ENCODE measurements at places on chromosomes 7 and 10.

DNA sequence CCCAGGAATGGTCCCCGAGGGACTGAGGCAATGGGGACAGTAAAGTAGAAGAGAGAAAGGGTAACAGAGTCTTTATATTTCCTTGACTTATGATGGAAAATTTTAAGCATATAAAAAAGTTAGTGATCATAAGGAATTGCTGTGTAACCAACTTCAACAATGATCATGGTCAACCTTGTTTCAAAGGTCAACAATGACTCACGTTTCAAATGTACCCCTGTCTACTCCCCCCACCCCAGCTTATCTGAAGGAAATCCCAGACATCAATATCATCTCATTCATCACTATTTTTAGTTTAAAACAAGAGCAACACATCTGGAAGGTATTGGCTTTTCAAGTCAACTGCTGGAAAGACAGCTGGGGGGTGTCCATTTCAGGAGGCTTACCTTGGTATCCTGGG lies 92.9 kb downstream of the SMURF1 start:
- no peak for DNase-seq

GRCh38 chr7:147611431-147611830 lies 979.1 kb upstream of the C7orf33 start:
- DNase-seq, result no peak

GRCh38 chr7:118005026-118005425 lies 131.8 kb upstream of the CTTNBP2 start:
- DNase-seq, result no peak

- no peak for DNase-seq
Measured at GRCh38 chr10:101818872-101819633, 809 bp upstream of the OGA start.

DNA sequence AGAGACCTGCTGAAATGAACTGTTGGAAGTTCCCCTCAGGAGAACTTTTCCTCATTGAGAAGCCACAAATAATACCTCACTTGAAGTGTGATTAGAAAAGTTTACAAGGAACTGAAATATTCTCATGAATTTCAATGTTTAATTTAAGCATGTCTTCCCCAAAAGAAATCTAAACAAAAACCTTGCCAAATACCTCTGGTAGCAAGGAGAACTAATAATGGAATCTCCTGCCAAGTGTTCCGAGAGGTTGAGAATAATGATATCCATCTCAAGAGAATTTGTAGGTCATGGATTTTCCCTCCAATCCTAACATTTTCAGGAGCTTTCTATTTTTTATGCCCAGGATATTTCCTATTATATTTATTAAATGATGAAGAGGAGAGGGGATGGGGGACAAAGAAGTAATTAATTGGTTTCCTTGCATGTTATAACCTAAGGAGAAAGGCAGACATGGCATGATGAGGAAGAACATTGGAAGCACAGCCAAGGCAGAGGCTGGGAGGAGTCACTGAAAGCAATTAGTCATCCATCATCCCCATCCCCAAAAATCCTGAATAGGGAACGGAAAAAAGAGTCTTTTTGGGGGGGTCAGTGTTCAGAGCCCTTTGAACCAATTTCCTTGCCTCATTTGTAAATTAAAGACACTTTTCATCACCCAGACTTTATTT lies 93.6 kb upstream of the IL6 start:
- DNase-seq, result no peak

- DNase-seq, result no peak
Measured at GRCh38 chr10:120940299-120940900, 89.2 kb downstream of the WDR11 start.

DNA sequence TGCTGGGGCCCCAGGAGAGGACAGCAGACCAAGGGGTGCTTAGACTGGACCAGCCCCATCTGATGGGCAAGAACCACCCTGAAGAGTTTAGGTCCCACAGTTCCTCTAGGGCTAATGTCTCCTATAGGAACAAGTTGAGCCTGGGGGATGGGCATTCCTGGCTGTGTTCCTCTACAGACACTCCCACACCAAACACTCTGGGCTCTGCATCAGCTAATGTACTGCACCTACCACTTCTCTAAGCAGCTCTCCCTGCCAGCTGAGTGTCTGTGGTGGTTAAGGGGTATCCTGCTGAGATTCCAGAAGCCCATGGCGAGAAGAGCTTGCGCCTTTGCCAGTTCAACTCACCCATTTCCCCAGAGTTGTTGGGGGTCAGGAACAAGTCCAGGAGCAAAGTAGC lies 284.1 kb upstream of the CSTF2T start:
- DNase-seq, result no peak

DNA sequence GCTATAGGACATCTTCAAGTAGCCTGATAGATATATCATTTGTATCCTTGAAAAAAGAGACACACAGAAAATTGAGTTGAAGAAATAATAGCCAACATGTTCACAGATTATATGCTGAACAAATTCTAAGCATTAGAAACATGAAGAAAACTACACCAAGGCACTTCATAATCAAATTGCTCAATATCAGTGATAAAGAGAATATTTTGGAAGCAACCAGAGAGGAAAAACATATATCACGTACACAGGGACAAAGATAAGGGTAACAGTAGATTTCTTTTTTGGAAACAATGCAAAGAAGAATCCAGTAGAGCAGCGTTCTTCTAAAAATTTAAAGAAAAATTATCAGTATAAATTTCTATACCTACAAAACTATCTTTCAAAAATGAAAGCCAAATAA lies 6.0 kb upstream of the FRMD4A start:
- DNase-seq, result no peak

DNA sequence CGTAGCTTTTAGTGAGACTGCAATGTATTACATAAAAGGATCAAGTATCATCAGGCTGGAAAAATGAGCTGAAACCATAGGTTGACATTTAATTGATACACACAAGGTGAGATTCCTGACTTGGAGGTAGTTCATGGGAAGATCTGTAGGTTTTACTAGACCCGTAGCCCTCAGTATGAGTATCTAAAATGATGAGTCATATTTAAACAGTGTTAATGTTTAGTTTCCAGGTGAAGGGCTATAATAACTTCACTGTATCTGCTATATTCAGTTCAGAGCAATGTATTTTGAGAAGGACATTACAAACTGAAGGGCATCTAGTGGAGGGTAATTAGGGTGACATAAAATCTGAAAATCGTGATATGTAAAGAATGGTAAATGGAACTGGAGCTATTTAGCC lies 35.0 kb downstream of the ENTPD1 start:
- no peak for DNase-seq

DNA sequence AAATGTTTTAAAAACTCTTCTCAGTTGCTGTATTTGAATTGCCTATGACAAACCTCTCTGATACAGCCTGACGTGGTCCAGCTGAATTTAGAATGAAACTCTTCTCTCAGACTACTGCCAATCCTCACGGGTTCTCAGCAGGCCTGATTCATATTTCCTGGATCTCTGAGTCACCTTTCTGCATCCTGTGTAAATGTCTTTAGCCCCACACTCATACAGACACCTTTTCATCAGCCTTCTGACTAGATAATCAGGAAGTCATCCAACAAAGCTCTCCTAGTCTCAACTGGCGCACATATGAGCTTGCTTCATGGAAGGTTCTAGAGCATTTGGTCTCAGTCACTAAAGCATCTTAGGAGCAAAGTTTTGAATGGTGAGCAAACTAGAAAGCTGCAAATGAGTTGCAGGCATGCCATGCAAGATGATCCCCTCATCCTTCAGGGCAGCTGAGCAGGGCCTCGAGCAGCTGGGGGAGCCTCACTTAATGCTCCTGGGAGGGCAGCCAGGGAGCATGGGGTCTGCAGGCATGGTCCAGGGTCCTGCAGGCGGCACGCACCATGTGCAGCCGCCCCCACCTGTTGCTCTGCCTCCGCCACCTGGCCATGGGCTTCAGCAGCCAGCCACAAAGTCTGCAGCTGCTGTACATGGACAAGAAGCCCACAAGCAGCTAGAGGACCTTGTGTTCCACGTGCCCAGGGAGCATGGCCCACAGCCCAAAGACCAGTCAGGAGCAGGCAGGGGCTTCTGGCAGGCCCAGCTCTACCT lies 182.8 kb downstream of the ARHGAP12 start:
- DNase-seq, result no peak

DNA sequence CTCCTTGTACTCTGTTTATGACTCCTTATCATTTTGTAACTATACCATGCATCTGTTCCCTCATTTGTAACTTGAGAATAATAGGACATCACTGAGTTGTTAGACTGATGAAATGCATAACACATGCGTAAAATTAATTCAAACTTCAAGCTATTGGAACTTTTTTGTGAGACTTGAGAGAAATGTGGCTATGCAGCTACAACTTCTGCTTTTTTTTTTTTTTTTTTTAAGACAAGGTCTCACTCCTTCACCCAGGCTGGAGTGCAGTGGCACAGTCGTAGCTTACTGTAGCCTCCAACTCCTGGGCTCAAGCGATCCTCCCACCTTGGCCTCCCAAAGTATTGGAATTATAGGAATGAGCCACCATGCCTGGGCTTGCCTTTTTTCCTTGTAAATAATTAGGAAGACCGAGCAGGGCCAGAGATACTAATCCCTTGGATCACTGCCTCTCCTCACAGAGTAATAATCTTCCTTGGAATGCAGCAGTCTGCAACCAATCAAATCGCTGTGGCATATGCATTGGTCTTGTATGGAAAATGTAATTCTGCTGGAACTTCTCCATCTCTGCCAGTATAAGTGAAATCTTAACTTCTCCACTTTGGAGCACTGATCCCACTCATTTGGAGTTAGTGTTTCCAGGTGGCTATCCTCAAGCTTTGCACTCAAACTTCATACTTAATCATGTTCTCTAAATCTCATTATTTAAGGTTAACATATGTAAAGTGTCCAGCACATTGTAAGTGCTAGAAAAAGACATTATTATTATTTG lies 2.0 kb upstream of the PANK1 start:
- no peak for DNase-seq

GRCh38 chr10:70461397-70462348 lies 16.9 kb upstream of the PALD1 start:
- DNase-seq, result no peak

DNA sequence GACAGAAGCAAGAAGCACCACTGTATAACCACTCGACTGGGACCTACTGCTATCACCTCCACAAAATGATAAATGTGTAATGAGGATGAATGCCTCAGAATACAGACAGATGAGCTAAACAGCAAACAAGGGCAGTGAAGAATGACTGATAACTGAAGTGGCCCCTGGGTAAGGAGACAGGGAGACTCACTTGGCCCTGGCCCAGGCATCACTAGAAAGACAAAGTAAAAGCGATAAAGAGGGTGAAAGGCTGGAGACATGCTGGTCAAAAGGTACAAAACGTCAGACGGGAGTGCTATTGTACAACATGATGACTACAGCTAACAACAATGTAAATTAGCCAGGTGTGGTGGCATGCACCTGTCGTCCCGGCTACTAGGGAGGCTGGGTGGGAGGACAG lies 27.8 kb upstream of the APBB1IP start:
- no peak for DNase-seq

GRCh38 chr7:110839866-110840265 lies 251.1 kb upstream of the LRRN3 start:
- DNase-seq, result no peak

DNA sequence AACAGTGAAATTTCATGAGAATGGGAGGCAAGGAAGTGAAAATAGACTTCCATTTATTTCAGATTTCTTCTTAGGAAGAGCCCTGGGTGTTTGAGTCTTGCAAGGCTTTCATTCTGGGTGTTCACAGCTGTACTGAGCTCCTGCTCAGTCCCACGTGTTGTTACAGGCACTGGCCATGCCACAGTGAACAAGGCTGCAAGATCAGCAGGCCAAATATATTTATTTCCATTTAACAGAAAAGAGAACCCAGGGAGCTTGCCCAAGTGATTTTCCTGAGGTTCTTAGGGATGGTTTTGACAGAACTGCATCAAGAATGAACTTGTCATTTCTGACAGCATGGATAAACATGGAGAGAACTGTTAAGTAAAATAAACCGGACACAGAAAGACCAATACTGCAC lies 54.5 kb upstream of the CD36 start:
- DNase-seq, result no peak

DNA sequence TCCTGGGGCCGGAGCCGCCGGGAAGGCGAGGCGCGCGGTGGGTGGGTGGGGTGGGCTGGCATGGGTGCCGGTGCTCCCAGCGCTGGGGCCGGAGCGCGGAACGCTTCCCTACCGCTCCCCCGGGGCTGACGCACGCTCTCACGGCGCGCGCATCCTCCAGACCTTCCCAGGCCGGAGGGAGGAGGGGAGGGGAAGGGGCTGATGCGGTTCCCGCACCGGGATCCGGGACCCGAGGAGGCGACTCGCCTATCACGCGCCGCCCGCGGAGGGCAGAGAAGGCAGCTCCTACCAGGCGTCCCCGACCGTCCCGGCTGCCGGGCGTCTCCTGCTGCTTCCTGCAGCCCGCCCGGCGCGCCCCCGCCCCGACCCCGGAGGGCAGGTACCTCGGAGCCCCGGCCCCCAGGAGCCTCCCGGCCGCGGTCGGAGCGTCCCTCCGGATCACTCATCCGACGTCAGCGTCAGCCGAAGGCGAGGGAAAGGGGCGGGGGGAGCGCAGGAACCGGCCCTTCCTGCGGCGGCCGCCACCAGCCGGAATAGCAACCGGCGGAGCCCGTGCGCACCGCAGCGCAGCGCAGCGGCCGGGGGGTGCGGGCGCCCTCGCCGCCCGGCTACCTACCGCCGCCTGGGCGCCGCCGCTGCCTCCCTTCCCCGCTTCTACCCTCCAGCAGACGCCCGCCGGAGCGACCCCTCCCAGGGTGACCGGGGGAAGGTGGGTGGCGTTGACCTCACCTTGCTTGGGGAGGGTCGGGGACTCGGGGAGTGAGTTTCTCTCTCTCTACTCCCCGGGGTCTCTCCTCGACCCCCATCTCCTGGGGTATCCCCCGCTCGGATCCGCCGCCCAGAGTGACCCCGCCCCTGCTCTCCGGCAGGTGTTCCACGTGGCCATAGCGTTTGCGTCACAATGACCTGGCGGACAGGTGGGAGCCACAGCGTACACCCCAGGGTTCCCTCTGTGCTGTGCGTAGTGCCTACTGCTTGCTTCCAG lies at the start of gene ICA1:
Gene ICA1, minus strand, starts transcription at position 457 of the 985 bp plus-strand sequence. CDS start 26,241 bp downstream, outside the sequence.
- no peak for DNase-seq

DNA sequence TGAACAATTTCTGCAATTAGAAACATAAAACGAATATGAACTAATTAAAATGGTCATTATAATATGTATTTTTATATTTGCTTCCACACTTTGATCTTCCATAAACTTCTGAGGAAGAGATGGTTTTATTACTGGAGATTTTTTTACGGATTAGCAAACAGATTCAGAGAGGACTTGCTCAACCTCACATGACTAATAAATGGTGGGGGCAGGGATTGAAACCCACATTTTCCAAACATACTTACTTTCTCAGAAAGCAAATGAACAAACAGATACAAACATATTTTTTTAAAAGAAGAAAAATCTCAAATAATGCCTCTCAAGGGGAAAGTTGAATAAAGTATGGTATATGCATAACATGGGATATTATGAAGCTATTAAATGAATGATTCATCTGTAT lies 18.3 kb downstream of the ANKMY2 start:
- DNase-seq, result no peak

- no peak for DNase-seq
Measured at GRCh38 chr10:47112612-47113011, 187.4 kb upstream of the GDF10 start.

DNA sequence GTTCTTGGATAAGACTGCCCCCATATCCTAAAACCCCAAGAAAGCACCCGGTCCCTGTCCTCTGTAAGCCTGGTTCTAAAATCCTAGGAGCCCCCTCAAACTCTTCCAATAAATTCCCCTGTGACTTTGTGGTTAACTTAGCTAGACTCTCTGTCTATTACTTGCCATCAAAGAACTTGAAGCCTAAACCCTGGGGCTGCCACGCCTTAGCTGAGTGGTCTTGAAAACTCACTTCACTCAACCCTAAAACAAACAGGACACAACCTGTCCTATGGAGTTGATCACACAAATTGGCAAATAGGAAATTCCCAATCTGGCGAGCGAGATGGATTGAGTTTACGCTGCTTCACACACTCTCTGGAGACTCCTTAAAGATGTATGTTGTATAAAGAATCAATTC lies 191.4 kb upstream of the SVIL start:
- no peak for DNase-seq

GRCh38 chr7:27868131-27868550 lies 128.2 kb downstream of the TAX1BP1 start:
- no peak for DNase-seq

Data from stimulated activated CD4-positive, alpha-beta T cell treated with anti-CD3 and anti-CD28 coated beads, Interleukin-1b, Interleukin-23, amount 100 ng/mL, for 1 hour (primary cell).